Mucosa of gallbladder (tissue), 1 donor: ENCODE measurements at places on chromosomes 16 and 17. TPM values are rescaled to one million over a fixed set of nuclear protein-coding genes. Genes with fewer than 3 reads are reported as not detected.

GRCh38 chr16:71367241-71367976, 8.9 kb downstream of the CALB2 start:
- DNase-seq: peak; percentile 41

GRCh38 chr16:66894948-66895688, 14.8 kb downstream of the PDP2 start:
- peak; percentile 82 for DNase-seq

DNA sequence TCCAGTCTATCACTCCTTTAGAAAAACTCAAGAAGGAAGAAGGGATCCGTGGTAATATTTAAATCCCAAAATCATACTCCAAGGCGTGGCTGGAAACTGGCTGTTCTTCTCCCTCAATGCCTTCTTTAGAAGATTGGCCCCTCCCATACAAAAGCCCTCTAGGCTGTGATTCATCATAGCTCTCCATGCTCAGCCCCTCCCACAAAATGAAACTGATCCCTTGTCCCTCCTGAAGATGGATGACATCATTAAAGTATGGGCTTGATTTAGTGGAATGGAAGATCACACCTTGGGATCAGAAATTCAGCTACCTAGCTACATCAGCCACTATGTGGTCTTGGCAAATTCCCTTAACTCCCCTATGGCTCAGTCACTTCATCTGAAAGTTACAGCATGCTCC, 4.1 kb downstream of the GRIN2A start:
- DNase-seq: no peak

DNA sequence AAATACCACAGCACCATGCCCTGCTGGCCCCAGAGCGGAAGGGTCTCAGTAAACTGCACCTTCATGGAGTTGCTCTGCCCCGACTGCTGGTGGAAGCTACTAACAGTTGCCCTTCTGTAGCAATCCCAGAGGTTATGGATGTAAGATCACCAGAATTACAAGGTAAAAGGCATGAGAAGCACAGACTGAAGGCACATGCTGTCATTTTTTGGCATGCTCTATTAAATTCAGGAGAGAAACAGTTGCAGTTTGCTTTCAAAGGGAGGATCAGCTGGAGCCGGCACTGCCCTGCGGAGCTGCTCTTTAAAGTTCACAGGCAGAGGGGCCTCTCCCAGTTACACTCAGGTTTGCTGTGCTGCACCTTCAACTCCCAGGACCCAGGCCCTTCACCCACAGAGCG, 19.2 kb downstream of the NPRL3 start:
- DNase-seq: no peak

DNA sequence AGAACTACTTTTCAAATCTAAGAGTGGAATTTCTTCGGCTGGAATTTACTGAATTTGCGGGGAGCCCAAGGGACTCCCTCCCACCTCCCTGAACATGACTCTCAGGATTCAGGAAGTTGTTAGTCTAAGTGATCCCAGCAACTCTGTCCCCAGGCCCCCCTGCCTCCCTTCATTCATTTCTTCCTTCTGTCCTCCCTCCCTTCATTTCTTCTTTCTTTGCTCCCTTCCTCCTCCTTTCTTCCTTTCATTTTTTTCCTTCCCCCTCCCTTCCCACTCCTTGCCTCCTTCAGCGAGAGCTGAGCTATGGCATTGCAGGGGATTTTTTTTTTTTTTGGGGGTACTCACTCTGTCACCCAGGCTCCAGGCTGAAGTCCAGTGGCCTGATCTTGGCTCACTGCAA, 10.9 kb upstream of the JUP start:
- DNase-seq: no peak

DNA sequence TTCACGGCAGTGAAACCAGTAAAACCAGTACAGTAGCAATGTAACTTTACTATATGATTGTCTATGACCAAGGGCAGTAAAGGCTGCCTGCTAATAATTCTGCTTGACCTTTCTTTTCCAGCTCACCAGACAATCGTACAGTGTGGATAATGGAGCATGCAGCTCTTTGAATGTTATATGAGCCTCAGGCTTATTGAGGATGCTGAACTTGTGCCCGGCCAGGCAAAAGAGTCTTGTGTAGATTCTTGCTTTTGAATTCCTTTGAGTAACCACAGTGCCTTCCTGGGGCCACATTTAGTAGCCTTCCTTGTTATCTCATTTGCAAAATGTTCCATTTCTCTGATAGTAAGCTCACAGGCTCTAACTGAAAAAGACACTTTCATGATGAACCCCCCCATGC, 131.8 kb downstream of the CDH11 start:
- no peak for DNase-seq

DNA sequence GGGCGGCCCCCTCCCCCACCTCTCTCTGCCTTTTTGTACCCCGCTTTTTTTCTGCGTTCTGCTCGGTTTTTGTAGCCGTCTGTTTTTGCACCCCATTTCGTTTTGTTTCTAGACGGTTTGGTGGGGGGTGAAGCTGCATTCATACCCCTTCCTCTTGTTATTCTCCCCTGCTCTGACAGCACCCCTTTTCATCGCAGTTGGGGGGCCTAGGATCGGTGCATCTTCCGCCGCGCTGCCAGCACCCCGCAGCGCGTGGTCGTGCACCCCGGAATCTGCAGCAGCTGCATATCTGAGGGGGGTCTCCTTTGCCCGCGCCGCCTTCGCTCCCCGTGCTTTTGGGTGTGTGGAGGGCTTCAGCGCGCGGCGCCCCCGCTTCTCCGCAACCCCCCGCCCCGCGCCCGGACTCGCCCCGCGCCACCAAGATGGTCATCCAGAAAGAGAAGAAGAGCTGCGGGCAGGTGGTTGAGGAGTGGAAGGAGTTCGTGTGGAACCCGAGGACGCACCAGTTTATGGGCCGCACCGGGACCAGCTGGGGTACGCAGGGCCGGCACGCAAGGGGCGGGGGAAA, 455 bp downstream of the ATP1B2 start:
- DNase-seq: no peak

DNA sequence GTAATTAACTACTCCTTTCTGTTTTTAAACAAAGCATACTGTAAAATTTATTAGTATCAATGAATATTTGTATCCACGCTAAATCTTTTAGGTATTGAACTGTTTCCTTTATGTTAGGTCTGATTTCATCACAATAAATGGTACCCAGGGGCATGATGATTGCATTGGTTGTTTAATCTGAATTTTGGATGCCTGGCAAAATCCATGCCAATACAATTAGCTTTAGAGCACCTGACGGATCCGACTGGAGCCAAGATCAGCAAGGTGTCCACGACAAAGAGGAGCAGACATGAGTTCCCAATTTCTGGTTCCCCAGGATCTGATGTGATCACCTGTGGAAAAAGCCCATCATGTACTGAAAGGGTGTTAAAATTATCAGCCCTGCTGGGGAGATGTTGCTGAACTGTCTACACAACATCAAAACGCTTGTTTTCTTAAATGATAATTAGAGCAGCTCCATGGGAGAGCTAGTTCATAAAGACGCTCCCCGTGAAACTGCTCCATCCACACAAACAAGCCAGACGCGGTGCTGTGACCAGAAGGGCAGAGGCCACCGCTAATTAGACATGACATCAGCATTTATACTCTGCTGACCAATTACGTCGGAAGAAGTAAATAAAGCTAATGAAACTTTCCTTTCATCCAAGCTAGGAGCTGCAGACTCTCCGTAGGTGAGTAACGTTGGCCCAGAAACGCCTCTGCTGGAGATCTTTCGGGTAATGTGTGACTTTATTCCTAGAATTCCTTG, 151.7 kb downstream of the CPPED1 start:
- DNase-seq: no peak

DNA sequence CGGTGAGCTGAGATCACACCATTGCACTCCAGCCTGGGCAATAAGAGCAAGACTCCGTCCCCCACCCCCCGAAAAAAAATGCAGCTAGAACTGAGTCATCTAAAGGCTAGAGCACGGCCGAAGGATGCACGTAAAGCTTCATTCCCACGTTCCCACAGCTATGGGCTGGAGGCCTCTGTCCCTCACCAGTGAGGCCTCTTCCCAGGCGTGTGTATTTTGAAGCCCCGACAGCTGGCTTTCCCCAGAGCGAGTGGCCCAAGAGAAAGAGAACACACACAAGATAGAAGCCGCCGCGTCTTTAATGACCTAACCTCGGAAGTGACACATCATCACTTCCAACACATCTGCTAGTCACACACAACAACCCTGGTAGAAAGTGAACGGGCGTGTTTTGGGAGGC, 6.6 kb upstream of the KCTD5 start:
- no peak for DNase-seq

DNA sequence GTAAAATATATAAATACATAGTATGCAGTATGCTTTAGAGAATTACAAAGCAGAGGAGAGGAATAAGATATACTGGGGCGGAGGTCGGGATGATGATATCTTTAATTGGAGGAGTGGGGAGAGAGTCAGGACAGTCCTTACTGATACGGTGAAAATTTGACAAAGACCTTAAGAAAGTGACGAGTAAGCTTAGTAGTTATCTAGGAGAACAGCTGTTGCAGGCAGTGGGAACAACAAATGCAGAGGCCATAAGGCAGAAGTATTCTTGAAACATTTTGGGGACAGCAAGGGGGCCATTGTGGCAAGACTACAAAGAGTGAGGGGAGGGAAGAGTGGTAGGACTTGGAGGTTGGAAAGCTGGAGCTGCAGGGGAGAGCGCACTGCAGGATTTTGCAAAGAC, 22.3 kb upstream of the CDC6 start:
- no peak for DNase-seq

DNA sequence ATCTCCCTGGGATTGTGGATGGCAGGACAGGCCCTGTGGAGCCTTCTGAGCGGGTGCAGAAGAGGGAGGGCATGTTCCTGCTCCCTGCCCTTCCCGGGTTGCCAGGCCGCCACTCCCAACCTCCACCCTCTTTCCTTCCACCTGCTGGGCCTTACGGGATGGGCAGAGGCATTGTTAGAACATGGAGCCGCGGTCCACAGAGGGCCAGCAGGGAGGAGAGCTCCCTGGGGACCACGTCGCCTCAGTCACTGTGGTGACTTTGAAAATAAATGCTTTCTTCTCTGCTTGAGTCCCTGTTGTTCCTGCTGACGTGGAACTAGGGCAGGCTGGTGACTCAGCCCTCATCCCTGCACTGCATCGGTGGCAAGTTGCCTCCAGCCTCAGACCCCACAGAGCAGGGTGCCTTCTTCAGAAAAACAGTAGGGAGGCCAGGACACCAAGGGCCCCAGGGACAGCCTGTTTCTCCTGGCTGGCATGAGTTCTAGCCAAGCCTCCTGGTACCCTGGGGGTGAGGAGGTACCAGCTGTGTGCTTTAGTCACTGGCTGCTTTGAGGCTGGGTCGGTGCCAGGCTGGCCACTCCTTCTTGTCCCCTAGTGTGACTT, 224.9 kb downstream of the SEC14L1 start:
- DNase-seq: peak; percentile 67

DNA sequence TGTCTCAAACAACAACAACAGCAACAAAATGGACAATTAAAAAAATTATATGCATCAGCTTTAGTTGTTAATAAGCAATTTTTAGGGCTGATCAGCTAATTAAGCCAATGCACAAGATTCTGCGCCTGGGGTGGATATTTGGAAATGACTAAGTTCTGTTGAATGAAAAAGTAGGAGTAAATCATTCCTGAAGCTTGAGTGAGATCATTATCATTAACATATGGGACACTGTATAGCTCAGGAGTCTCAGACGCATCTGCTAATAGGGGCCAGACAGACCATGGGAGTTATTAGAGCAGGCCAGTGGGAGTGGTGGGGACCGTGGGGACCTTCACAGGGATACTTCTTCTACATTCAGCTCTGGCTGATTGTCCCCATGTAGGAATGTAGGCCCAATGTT, 22.8 kb downstream of the IRX5 start:
- no peak for DNase-seq

DNA sequence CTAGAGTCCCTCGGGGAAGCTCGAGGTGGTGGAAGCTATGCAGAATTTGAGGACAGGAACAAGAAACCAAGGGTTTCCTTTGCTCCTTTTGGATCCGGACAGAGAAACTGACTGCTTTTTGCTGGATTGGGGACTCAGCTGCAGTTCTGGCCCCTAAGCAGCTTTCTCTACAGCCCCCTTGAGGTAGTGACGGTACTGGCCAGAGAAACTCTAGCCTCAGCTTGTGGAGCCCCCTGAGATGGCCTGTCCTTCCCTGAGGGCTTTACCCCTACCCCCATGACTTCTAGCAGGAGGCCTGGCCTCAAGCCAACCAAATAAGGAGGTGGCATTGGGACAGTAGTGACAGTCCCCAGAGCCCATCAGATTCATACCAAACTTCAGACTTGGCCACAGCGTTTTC, 118.1 kb downstream of the IRX5 start:
- no peak for DNase-seq

DNA sequence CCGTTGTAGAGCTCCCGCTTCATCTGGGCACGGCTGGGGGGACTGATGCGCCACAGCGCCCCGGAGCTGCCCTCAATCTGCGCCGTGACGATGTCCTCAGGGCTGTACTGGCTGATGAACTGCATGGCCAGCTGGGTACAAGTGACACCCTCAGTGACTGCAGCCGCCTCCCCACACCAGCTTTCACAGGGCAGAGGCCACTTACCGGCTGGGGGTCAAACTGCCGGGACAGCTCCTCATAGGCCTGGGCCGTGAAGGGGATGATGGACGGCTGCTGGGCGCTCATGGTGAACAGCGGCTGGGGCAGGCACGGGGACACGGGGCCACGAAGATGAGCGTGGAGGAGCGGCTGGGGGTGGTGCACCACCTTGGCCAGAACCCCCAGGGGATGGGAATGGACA, 10.3 kb downstream of the CTU2 start:
- DNase-seq: no peak

DNA sequence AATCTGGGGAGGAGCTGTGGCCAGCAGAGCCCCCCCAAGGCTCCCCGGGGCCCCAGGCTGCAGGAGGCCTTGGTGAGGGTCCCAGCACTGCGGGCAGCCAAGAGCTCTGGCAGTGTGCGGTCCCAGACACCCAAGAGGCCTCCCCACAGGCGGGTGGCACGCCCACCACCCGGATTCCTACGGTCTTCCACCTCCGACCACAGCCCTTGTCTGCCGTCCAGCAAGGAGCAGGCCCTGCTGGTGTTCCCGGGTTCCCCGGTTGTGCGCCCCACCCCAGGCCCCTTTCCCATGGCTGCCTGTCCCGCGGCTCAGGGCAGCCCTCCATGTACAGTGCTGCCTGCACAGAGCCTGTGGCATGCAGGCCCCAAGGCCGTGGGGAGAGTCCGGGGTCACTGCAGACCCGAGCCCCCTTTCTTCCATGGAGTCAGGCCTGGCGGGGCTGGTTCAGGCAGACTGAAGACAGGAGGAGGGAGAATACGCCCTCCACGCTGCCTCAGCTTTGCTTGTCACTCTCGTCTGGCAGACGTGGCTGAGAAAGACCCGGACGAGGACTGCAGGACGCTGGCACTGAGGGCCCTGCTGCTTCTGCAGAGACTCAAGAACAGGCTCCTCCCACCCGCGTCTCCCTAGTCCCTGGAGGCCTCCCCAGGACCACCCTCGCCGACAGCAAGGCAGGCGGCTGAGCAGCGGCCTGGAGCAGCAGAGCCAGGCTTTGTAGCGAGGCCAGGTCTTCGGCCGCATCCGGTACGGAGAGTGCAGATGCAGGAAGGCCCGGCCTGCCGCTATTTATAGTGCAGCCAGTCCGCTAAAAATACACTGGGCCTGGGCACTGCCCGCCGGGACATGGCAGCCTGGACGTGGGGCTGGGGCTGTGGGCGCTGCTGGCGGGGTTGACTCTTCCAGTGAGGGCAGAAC, 16.4 kb downstream of the TELO2 start:
- DNase-seq: no peak

The TMEM92 gene
- 27.2 TPM for total RNA-seq

The KCNJ18 gene
- not detected for total RNA-seq

The TEPSIN gene
- 57.9 TPM for total RNA-seq

The SUMO2 gene
- 353 TPM for total RNA-seq

The ZPBP2 gene
- not detected for total RNA-seq

The SOX8 gene
- 1.4 TPM for total RNA-seq

The KCNH6 gene
- total RNA-seq: not detected

The SLC38A8 gene
- total RNA-seq: not detected

The VAT1L gene
- 12.2 TPM for total RNA-seq
